ENCODE measurements at places on chromosomes 6 and 20.

GRCh38 chr6:153989989-153990388 lies 49.1 kb upstream of the OPRM1 start:
- DNase-seq: no peak

GRCh38 chr20:36519012-36519719 lies 22.2 kb upstream of the MYL9 start:
- DNase-seq: no peak

DNA sequence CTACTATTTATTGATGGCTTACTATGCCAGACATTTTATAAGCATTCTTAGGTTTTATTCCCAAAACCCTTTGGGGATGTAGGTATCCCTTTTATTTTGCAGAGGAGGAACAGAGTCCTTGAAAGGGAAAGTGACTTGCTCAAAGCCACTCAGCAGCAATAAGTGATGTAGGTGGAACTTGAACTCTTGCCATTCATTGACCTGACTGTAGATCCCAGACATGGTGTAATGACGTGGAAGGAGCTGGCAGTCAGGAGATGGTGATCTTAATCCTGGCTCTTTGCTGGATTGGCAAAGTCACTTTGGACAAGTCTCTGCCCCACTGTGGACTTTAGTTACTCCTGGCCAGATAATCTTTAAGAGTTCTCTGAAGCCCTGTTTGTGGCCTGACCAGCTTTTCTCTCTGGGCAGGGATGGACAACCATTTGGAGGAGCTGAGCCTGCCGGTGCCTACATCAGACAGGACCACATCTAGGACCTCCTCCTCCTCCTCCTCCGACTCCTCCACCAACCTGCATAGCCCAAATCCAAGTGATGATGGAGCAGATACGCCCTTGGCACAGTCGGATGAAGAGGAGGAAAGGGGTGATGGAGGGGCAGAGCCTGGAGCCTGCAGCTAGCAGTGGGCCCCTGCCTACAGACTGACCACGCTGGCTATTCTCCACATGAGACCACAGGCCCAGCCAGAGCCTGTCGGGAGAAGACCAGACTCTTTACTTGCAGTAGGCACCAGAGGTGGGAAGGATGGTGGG lies 1.6 kb downstream of the DBNDD2 start:
- no peak for DNase-seq

DNA sequence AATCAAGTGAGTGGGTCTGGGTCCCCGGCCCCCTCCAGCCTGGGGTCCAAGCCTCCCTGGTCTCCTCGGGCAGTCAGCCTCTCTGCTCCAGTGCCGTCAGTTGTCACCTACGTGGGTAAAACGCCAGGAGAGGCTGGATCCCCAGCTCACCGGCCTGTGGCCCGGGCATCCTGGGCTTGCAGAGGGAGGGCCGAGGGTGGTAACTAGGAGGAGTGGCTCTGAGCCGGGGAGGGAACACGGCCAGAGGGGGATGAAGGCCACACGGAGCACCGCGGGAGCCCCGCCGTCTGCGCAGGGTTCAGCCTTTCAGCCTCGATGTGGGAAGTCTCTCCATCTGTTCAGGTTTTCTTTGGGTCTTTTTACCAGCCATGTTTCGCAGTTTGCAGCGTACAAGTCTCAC lies 29.5 kb upstream of the BHLHE23 start:
- no peak for DNase-seq
